ENCODE measurements at places on chromosomes 2 and 18.

GRCh38 chr18:38028946-38029345, 463.3 kb upstream of the CELF4 start:
- DNase-seq = no peak

DNA sequence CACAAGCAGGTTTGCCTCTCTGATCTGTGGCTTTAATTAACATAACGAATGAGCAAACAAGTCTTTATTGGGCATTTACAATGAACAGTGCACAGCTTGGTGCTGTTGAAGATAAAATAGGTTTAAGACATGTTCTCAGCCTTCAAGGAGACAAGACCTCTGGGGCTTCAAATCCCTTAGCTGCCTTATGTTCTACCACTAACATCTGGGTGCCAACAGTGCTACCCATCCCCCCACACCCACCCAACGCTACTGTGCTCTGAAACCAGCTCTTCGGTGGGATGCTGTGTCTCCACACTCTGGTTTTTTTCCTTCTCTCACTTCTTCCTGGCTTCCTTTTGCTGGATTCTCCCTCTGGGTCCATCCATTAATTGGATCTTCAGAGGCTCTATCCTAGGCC, 14.1 kb upstream of the B3GNT2 start:
- no peak for DNase-seq

GRCh38 chr2:134393075-134393461, 139.2 kb downstream of the MGAT5 start:
- no peak for DNase-seq

GRCh38 chr2:2271469-2271941, 59.6 kb downstream of the MYT1L start:
- DNase-seq = no peak

DNA sequence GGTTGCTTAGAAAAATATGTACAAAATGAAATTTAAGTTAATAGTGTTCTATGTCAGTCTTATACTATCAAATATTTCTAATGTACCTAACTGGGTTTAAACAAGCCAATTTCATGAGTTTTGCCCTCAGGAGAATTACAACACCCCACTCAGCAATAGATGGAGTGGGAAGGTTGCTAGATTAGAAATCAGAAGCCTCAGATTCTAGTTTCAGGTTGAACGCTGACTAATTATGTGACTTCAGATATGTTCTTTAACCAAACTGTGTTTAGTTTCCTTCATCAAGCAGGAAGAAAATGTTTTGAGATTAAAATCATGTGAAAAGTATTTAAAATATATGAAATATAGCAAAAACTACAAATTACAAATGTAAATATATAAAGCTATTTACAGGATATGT, 133.8 kb upstream of the KCNH7 start:
- peak; percentile 10 for DNase-seq

DNA sequence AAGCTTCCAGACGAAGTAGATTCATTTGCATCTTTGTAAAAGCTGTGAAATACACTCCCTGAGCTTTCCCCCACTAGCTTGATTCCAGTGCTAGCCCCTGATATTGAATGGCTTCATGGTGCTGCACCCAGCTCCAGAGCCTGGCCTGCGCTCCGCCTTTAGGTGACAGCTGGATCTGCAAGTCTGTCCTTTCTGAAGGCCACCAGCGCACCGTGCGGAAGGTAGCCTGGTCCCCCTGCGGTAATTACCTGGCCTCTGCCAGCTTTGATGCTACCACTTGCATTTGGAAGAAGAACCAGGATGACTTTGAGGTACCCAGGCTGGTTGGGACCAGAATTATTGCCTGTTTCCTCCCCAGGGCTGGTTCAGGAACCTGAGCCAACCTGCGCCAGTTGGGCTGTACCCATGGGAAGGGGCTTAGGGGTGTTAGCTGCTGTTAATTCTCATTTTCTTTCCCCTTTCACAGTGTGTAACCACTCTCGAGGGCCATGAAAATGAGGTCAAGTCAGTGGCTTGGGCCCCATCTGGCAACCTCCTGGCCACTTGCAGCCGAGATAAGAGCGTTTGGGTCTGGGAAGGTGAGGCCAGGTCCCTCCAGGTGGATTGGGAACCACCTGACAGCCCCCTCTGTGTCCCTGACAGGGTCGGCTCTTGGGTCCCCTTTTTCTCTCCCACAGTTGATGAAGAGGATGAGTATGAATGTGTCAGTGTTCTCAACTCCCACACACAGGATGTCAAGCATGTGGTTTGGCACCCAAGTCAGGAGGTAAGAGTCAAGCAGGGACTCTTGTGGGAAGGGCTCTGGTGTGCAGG, 1.3 kb downstream of the CIAO1 start:
- DNase-seq = peak; percentile 69

GRCh38 chr2:107811411-107811810, 15.3 kb upstream of the RGPD4 start:
- DNase-seq = no peak

DNA sequence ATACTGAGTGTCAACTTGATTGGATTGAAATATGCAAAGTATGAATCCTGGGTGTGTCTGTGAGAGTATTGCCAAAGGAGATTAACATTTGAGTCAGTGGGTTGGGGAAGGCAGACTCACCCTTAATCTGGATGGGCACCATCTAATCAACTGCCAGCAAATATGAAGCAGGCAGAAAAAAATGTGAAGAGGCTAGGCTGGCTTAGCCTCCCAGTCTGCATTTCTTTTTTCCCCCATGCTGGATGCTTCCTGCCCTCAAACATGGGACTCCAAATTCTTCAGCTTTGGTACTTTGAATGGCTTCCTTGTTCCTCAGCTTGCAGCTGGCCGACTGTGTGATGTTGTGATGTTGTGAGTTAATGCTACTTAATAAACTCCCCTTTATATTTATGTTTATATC, 577.4 kb downstream of the CPS1 start:
- no peak for DNase-seq

- DNase-seq = no peak
These were observed 62.4 kb downstream of the KLHL29 start for GRCh38 chr2:23447405-23447804.

GRCh38 chr2:24744356-24744755, 48.8 kb downstream of the PTRHD1 start:
- DNase-seq = no peak

DNA sequence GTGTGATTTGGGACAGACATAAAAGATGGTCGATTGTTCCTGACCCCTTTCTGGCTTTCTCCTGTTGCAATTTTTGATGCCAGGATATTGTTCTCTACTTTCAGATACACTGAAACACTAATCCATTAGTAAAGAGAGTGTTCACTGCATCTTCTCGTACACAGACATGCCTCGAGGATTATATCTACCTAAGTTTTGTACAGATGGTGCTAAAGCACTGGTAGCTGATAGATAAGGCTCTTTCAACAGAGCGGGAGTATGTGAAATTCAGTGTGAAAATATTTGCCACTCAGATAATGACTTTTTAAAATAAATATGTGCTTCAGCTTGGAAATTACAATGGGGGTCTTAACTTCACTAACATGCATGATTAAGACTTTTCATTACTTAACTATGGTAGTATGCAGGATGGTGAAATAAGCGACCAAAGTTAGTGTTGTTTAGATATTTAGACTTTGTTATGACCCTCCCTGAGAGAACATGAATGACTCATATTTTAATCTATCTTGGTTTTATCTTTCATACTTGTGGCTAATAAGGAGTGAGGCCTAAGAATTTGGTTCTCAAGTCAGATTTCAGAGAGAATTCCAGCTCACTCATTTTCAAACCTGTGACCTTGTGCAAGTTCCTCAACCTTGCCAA, 474.9 kb downstream of the NRXN1 start:
- DNase-seq = no peak

DNA sequence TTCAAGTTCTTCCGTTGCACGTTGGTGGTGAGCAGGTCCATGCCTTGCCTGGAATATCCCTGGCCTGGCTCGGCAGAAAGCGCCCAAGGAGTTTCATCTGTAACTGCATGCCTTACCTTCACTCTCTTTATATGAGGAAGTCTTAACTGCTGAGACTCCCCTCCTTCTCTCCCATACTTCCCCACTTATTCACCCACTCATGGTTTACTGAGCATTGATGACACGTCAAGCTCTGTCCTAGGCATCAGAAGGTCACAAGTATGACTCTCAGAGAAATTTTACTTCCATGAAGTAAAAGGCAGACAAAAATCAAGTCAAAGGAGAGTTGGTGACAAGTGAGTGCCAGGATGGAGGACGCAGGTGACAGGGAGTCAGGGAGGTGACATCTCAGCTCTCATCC, 68.2 kb downstream of the TBC1D8 start:
- DNase-seq = no peak

GRCh38 chr2:217934321-217935131, 68.3 kb downstream of the TNS1 start:
- no peak for DNase-seq

GRCh38 chr2:182381225-182381624, 45.6 kb downstream of the PDE1A start:
- DNase-seq = no peak

- DNase-seq = no peak
These were observed 6.1 kb upstream of the EMX1 start for GRCh38 chr2:72911256-72911655.

GRCh38 chr2:15311201-15311907, 249.8 kb downstream of the NBAS start:
- DNase-seq = peak; percentile 11

Data from activated CD4-positive, alpha-beta T cell treated with anti-CD3 and anti-CD28 coated beads, Interleukin-2, amount 50 U/mL, for 16 hours (primary cell).